ENCODE measurements at places on chromosomes 7 and 10.

DNA sequence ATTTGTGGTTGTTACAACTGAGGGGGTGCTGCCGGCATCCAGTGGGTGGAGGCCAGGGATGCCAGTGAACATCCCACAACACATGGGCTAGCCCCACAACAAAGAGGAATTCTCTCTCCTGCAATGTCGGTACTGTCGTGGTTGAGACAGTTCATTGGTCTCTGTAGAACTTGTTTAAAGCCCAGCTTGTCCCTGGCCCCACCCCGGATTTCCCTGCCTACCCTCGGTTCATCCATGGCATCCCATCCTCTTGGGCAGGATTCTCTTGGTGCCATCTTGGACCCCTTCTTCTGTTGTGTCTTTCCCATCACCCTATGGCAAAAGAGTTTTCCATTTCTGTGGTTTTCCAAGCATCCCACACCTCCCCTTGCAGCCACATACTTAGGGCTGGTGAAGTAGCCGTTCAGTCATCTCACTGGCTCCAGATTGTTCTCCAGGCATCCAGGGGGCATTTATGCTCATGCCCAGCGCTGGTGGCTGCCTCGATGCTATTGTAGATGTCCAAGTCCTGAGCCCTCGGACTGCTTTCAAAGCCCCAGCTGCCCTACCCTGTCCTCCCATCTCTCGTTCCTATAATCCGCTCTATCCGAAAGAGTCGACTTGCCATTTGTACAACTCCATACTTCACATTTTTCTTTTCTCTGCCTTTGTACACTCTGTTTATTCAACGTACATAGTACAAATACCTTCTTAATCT, 39.2 kb downstream of the MGMT start:
- DNase-seq: no peak

DNA sequence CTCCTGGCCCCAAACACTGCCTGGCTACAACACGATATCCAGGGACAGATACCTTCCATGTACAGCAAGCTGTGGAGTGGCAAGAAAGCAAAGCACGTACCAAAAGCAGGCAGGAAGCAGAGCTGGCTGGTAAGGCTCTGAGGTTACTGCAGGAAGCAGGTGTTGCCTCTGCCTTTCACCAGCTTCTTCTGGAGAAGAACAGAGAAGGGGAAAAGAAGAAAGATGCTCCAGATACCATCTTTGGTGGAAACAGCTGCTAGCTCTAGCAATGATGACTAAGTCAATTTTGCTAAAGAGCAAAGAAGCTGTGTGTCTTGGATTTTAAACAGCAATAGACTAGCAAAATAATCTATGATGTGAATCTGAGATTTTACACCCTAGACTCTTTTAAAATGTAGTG, 34.9 kb upstream of the PRSS1 start:
- no peak for DNase-seq

DNA sequence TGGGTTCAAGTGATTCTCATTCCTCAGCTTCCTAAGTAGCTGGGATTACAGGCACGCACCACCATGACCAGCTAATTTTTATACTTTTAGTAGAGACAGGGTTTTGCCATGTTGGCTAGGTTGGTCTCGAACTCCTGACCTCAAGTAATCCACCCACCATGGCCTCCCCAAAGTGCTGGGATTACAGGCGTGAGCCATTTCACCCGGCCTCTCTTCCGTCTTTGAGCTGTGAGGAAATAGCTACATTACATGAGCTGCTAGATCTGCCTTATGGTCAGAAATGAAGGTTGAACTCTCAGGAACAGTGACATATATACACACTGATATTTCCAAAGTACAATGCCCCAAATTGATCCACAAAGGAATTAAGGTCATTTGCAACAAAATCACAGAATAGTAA, 2.4 kb downstream of the BLVRA start:
- DNase-seq: no peak

DNA sequence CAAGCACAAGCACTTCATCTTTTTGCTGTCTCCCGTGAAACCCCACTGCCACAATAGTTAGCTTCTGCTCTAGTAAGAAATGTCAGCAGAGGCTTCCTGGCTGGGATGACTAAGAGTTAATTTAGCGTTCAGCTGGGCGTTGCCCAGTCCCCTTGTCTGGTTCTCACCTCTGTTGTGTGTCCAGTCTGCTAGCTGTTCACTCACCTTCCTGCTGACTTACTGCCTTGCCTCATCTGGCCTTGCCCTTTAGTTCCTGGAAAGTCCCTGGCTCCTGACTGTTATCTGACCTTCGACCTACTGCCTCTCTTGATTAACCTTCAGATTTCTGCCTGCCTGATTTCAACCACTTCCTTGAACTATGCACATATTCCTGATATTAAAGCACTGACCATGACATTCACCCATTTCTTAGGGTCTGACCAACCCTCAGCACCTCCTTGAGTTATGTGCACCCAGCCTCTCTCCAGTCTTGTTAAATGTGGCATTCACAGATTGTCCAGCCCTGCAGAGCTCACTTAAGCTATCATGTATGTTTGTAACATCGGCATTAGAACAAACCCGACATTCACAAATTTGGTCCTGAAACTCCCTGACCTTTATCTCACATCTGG, 30.3 kb downstream of the C7orf33 start:
- no peak for DNase-seq

GRCh38 chr10:127157089-127157488, 39.3 kb downstream of the INSYN2A start:
- no peak for DNase-seq
